ENCODE measurements at places on chromosomes 4 and X.

GRCh38 chr4:1608196-1608820 lies 75.8 kb downstream of the FAM53A start:
- DNase-seq = no peak

DNA sequence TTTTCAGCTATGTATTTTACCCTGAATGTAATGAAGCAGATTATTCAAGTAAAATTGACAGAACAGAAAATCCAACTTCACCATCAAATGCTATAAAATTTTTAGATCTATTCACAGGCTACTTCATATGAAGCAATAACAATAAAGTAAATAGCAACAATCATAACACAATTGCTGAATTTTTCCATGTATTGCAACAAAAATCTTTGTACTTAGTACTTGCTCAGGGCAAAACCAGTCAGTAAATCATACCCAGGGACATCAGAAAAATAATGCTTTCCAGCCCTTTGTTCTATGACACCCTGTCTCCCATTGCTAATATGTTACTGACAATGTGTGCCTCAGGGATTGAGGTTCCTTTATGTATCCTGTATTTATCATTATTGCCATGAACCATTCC lies 15.5 kb downstream of the TNIP3 start:
- no peak for DNase-seq

- no peak for DNase-seq
Observed at GRCh38 chr4:82525307-82525911, 36.4 kb downstream of the TMEM150C start.

- no peak for DNase-seq
Observed at GRCh38 chr4:184675018-184675417, 25.5 kb downstream of the PRIMPOL start.

DNA sequence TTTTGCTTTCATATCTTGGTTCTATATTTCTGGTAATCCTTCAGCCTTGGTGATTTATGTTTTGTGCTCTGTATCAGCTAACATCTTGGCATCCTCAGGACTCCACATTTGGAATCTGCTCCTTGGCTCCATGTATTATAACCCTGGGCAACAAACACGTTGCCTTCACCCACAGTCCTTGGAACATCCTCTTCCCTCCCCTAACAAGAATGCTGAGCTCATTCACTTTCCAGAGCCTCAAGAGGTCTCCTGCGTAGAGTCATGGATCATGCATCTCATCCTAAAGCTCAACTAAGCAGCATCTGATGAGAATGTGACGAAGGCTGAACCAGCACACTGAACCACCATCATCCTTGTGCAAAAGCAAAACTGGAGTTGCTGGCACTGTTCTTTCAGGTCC lies 60.5 kb upstream of the C1GALT1C1 start:
- no peak for DNase-seq

GRCh38 chr4:6134612-6135220 lies 65.6 kb downstream of the JAKMIP1 start:
- DNase-seq = peak; percentile 20

GRCh38 chr4:150178161-150178560 lies 99.9 kb downstream of the DCLK2 start:
- DNase-seq = no peak

DNA sequence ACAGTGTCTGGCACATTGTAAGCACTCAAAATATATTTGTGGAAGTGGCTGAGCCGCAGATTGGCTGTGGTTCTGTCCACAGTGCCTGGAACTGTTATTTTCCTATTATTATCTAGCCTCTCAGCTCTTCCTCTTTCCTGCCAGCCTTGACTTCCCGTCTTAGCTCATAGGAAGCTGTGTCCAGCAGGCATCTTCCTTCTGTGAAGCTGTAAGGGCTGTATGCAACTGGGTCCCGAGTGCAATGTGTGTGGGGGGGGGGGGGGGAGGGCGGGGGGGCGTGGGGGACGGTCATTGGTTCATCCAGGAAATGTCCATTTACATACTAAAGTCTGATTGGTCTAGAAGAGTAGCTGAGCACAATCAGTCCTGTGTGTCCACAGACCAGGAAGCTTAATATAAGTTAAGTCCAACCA lies 210.7 kb downstream of the PDGFRA start:
- no peak for DNase-seq

DNA sequence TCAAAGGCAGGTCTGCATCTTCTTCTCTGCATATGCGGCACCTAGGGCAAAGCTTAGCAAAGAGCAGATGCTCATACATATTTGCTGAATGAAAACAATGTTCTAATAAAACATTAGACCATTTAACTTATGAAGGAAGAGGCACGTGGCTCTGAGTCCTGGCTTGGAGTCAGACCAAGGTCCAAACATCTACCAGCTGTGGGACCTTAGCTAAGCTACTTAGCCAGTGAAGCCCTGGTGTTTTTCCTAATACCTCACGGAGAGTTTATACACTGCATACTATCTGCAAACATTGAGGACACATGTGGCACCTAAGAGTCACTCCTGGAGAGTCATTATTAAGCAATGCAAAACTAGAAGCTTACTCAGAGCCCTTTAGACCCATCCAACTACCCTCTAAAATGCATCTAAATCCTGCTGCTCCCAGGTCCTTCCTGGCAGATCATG lies 9.0 kb downstream of the PDGFC start:
- DNase-seq = no peak

DNA sequence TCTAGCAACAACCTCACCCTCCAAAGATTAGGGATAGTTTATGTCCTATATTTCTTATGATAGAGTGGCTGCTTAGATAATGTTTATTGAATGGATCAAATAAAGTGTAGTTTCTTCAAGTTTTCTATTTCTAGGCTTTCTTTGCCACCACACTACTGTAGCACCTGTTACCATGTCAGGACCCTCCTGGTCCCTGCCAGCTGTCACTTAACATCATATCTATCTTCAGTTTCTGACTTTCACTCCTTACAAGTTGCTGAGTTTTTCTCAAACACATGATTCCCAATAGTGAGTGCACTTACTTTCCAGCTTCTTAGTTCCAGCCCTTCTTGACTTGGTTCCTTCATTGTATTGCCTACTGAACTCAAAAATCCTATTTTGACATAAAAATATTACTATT lies 593.9 kb upstream of the PITX2 start:
- no peak for DNase-seq

GRCh38 chr4:48431401-48431800 lies 51.7 kb upstream of the SLC10A4 start:
- no peak for DNase-seq

DNA sequence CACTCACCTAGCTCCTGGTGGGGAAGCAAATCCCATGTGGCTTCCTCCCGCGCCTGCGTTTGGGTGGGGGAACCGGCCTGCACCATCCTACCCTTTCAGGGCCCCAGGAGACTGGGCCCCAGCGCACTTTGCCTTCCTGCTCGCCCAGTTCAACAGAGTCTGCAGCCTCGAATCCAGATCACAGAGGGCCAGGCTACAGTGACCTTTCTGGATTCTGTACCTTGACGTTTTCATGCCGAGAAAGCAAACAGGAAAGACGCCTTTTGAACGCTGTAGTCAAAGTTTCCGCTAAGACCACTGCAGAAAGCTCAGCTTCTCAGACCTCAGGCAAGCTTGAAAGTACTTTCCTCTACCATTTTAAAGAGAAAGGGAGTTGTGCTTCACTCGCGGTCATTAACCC lies 7.4 kb upstream of the BEND2 start:
- DNase-seq = no peak

DNA sequence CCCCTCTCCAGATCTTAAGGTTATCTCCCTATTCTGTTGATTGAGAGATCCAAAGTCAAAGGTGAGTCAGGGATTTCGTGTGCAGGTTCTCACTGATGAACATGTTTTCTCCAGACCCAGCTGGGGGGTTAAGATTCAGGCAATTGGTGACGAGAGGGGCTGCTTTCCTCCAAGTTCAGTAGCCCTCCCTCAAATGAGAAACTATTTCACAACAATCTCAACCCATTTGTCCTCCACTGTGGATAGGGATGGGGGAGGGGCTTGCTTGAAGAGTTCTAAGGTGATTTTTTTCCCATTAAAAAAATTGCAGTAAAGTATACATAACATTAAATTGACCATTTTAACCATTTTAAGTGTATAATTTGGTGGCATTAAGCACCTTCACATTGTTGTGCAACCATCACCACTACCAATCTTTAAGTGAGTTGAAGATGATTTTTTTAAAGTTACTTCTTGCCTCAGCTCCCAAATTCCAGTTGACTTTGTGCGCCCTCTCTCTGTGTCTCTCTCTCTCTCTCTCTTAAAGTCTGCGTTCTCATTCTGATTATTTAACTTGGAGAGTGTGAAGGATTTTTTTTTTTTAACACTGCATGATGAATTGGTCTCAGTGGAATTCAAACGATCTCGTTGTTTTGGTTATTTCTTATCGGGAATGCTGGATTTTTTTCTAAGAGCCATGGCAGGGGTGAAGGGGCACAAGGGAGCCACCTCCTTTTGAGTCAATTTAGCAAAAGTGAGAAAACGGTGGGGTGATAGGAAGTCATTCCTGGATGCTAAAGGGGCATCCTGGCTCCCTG lies 175.9 kb downstream of the SHROOM3 start:
- no peak for DNase-seq

DNA sequence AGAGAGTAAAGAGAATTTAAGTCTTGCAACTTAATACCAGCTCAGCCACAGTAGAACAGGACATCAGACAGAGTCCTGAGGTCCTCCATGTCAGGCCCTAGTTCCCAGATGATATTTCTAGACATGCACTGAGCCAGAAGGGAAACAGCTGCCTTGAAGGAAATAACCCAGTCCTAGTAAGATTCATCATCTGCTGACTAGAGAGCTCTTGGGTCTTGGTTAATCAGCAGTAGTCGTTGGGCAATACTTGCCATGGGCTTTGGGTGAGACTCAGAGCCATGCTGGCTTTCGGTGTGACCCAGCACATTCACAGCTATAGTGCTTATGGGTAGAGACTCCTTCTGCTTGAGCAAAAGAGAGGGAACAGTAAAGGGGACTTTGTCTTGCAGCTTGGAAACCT lies 379.1 kb downstream of the AR start:
- no peak for DNase-seq

- no peak for DNase-seq
Observed at GRCh38 chrX:69070949-69071650, 94.2 kb downstream of the PJA1 start.

All from stimulated activated CD8-positive, alpha-beta memory T cell treated with anti-CD3 and anti-CD28 coated beads, Interleukin-15, amount 100 ng/mL, for 4 hours (primary cell).